Kidney tubule cell (primary cell): ENCODE measurements at places on chromosomes 1 and 21.

- peak; percentile 87 for DNase-seq
These were observed 4.1 kb downstream of the ZC3H12A start for GRCh38 chr1:37478451-37478881.

- peak; percentile 75 for DNase-seq
These were observed 220.0 kb downstream of the SETD4 start for GRCh38 chr21:35840197-35840799.

- DNase-seq: no peak
These were observed 37.0 kb downstream of the ZBTB8B start for GRCh38 chr1:32501865-32502264.

GRCh38 chr1:28927648-28928313, 13.4 kb downstream of the EPB41 start:
- DNase-seq: no peak

GRCh38 chr1:153661111-153661708, 2.7 kb downstream of the SNAPIN start:
- no peak for DNase-seq

- DNase-seq: peak; percentile 36
These were observed 6.6 kb downstream of the LDLRAD2 start for GRCh38 chr1:21818656-21819055.

DNA sequence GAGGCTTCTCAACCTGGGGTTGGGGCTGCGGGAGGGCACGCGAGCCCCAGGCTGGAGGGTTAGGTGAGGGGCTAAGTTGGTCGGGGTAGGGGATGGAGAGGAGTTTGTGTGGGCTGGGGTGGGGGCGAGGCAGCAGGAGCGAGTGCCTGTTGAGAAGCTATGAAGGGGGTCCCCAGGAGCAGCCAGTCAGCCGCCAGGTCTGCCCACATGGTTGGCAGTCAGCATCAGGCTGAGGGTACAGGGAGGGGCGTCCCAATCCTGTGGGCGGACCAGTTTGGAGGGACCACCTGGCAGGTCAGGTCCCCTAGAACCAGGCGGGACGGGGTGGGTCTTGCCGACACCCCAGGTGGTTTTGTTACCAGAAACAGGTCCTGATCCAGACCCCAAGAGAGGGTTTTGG, 400 bp upstream of the TRIM17 start:
- no peak for DNase-seq

- DNase-seq: no peak
These were observed 8.8 kb downstream of the GIPC2 start for GRCh38 chr1:78054559-78054958.

DNA sequence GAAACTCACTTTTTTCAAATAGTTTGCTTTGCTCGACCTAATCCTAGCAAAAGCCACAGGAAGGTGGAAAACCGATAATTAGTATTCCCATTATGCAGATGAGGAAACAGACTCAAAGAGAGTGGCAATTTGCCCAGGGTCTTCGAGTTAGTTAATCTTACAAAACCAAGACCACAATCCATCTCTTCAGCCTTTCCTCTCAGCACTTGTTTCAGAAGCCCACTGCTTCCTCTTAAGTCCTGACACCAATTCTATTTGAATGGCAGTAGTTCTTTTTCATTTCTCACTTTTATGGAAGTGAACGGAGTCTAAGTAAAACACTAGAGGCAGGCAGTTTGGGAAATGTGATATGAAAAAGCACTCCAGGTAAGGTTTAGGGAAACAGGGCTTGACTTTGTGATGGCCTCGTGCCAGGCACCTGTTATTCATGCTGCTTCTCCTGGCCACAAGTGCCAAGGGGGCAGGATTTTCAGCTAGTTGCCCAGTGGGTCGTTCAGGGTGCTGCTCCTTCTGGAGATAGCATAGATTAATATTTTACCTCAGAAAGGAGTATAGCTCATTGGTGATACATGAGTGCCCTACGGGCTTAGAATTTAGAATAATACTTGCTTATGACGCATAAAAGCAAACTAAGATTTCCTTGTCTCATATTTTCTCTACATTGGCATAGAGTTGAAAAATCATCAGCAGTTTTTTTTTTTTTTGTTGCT, 76.6 kb upstream of the NRIP1 start:
- peak; percentile 92 for DNase-seq

DNA sequence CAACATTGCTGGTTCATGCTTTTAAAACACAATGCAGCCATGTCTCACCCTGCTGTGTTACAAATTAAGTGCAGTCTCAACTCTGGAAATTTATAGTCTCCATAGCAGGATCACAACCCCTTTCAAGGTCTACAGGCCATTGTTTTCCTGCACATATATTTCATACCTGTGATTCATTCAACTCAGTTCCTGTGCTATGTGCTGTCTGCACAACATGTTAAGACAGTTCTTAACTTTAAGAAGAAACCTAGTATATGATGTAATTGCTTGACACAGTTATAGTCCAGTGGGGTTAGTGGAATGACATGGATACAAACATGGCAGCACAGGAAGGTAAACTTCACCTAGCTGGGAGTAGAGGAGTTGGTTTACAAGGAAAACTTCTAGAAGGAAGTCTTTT, 106.4 kb downstream of the IFI44 start:
- DNase-seq: no peak

GRCh38 chr1:92910081-92910480, 51.2 kb downstream of the DIPK1A start:
- no peak for DNase-seq

- no peak for DNase-seq
These were observed 84.2 kb downstream of the ERG start for GRCh38 chr21:38413958-38414548.

- DNase-seq: no peak
These were observed 43.6 kb upstream of the DPH5 start for GRCh38 chr1:101069158-101069557.

GRCh38 chr1:230979952-230980351, 1.1 kb downstream of the ARV1 start:
- DNase-seq: no peak

- no peak for DNase-seq
These were observed 228.6 kb downstream of the DSCAM start for GRCh38 chr21:40618191-40618973.

DNA sequence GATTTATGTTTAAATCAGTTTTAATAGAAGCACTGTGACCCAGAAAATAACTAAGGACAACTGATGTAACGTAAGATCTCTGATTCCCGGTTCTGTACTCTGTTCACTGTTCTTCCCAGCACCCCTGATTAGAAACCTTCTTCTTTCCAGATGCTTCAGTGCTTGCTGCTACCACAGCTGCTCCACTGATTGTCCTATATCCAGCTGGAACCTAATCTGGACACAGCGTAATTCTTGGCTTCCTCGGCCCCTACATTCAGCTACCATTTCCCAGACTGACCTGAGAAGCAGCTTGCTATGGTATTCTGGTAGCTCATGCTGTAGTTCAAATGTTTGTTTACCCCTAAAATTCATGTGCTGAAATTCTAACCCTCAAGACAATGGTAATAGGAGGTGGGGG, 302.7 kb downstream of the GRIK1 start:
- DNase-seq: no peak
